ENCODE measurements at places on chromosomes 16 and 17. TPM values are rescaled to one million over a fixed set of nuclear protein-coding genes. Genes with fewer than 3 reads are reported as not detected.

Gene KCTD19
- total RNA-seq = 8.5 TPM

GRCh38 chr17:77857613-77858012, 100.9 kb upstream of the TNRC6C start:
- no peak for DNase-seq
- H3K27me3 ChIP-seq = no peaks in the 10 kb centered on the region
- peaks cover 32% of the 10 kb centered on the region for H3K4me1 ChIP-seq
- H3K36me3 ChIP-seq = no peaks in the 10 kb centered on the region

GRCh38 chr17:64186171-64187092, 56.5 kb upstream of the ERN1 start:
- H3K4me3 ChIP-seq = no peak overlapping the region
- no peak overlapping the region for H3K27ac ChIP-seq
- H3K27me3 ChIP-seq = no peaks in the 10 kb centered on the region
- DNase-seq = no peak

DNA sequence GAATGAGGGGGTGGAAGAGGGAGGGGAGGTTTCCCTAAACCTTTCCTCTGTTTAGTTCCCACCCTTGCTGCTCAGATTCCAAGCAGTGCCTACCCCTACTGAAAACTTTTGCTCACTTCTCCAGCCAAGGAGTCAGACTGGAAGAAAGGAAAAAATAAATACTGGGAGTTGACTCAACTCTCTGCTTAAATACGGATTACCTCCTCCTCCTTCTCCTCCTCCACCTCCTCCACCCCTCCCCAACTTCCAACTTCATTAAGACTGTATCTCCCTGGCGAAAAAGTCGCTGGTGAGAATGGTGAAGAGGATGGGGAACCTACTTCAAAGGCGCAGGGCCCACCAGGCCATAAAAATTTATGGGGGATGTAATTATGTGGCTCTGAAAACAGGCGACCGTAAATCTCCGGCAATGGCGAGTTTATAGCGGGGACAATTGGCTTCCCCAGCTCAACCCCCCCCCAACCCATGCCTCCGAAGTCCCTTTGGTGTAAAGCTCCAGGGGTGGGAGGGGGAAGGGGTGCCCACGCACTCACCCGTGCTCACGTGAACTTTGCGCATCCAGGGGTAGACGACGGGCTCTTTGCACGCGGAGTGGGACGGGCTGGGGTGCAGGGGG, 712 bp downstream of the HOXB4 start:
- H3K4me3 ChIP-seq = peak overlapping the region; percentile 78
- no peak overlapping the region for H3K27ac ChIP-seq
- peaks cover 3% of the 10 kb centered on the region for H3K36me3 ChIP-seq
- peaks cover 49% of the 10 kb centered on the region for H3K4me1 ChIP-seq
